ENCODE measurements at places on chromosomes 5 and 9.

GRCh38 chr5:170186156-170186555 is 46.6 kb upstream of the C5orf58 start:
- no peak for DNase-seq

GRCh38 chr9:108142504-108143201 is 653.1 kb upstream of the KLF4 start:
- DNase-seq = peak; percentile 82

- DNase-seq = no peak
Observed at GRCh38 chr5:87649455-87649854, 236.7 kb upstream of the CCNH start.

- DNase-seq = no peak
Observed at GRCh38 chr5:58074222-58074621, 385.7 kb downstream of the PLK2 start.

- DNase-seq = no peak
Observed at GRCh38 chr5:153777681-153778581, 260.8 kb downstream of the FAM114A2 start.
